ENCODE measurements at places on chromosomes 2 and 18.
A peak's percentile ranks its signal among the peaks of the same experiment; 100 is the strongest.

GRCh38 chr2:229087843-229088516 is 183.1 kb downstream of the PID1 start:
- DNase-seq = no peak

DNA sequence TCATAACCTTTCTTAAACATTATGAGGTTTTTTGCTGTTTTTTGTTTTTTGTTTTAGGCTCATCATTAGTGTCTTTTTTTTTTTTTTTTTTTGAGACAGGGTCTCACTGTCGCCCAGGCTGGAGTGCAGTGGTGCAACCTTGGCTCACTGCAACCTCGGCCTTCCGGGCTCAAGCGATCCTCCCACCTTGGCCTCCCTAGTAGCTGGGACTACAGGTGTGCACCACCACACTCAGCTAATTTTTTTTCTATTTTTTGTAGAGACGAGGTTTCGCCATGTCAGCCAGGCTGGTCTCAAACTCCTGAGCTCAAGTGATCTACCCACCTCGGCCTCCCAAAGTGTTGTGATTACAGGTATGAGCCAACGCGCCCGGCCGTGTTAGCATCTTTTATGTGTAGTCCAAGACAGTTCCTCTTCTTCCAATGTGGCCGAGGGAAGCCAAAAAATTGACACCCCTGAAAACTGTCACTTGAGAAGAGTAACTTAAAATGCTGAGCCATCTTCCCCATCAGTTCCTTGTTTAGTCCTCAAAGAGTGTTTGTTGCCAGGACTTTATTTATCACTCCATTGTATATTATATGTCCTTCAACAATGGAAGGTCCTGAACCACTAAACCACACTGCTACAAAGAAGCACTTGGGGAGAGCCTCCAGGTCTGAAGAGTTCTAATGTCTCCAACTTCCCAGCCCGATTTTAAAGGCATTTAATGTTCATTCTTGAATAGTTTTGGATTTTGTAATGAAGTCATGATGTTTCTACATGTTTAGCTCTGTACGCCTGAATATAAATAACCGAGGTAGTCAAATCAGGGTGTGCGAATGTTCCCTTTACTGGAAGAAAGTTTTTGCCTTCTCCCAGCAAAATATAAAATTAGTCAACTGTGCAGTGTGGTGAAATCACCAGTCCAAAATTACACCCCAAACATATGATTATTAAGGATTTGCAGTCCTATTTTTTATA is 26.4 kb downstream of the ZNF516 start:
- DNase-seq = no peak

DNA sequence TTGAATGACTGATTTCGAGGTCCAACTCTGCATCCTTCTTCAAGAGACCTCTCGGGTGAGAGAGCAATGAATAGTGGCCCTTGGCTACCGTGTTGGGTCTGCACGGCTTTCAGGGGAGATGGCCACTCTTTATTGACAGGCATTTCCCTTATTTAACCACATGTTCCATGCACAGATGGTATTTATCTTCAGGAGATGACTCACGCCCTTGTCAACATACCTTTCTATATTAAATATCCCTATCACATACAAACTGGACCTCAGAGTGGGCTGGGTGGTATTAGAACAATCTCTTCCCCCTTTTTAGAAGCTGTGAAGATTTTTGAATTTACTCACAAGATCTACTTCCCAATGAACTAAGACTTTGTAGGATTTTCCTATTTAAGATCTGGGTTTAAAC is 109.6 kb upstream of the CDC42EP3 start:
- no peak for DNase-seq

DNA sequence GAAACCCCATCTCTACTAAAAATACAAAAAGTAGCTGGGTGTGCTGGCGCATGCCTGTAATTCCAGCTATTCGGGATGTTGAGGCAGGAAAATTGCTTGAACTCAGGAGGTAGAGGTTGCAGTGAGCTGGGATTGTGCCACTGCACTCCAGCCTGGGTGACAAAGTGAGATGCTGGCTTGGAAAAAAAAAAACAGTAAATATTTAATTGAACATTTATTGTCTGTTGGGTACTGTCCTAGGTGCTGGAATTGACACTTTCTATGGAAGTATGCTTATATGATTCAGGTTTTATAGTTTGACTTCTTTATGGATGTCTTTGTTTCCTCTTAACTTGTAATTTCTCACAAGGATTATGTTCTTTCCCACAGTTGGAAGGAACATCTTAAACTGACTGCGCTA is 633.1 kb upstream of the SETBP1 start:
- DNase-seq = no peak

DNA sequence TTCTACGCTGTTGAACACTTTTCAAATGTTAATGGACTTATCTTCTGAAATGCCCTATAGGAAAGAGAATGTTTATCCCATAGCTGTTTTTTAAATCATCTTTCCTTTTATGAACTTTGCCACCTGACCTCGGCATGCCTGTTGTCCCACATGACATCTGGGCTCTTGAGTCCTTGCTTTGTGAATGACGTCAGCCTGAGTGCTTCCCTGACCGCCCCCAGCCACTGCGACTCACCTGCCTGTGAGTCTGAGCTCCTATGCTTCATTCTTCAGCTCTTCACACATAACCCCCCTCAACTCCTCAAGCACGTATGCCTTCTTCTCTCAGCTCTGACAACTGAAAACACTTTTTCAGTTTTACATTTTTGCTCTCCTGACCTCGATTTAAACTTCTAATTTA is 166.8 kb downstream of the DCDC2C start:
- DNase-seq = no peak

DNA sequence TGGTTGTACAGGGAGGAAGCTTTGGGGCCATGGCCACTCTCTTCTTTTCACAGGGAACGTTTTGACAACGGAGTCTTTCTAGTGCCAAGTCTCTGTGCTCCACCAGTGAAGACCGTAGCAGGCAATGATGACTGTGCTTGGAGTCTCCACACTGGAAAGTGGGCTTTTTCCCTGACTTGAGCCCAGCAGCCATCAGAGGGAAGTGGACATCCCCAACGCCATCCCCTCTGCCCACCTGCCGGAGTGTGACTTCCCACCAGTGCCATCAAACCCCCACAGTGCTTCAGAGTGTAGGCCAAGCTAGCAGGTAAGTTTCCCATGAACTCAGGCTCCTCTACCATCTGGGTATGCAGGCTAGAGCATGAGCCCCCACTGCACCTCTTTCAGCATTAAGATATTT is 78.7 kb downstream of the APOB start:
- no peak for DNase-seq

- no peak for DNase-seq
Observed at GRCh38 chr2:624551-625347, 52.5 kb downstream of the TMEM18 start.

GRCh38 chr18:13259701-13260100 is 41.1 kb downstream of the LDLRAD4 start:
- DNase-seq = no peak

GRCh38 chr2:207352978-207353671 is 176.6 kb upstream of the CREB1 start:
- DNase-seq = no peak

DNA sequence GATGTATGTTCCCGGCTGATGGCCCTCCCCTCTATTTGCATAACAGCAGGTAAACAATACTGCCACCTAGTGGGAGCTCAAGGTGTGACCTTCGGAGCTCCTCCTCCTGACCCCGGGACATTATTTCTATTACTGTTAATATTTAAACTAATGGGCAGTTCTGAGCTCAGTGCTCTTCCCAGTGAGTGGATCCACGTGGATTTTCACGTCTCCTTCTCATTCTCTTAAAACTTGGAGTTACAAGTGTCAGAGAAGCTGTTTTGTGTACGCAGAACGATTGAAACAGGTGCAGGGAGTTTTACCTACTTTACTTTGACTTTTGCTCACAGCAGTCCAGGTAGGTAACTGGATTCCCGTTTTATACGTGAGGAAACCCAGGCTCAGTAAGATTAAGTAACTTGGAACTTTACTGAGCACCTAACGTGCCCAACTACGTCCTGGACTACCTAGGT is 127.3 kb downstream of the PRKCE start:
- DNase-seq = peak; percentile 82

GRCh38 chr2:240990266-240990529 is 8.2 kb upstream of the SNED1 start:
- no peak for DNase-seq

DNA sequence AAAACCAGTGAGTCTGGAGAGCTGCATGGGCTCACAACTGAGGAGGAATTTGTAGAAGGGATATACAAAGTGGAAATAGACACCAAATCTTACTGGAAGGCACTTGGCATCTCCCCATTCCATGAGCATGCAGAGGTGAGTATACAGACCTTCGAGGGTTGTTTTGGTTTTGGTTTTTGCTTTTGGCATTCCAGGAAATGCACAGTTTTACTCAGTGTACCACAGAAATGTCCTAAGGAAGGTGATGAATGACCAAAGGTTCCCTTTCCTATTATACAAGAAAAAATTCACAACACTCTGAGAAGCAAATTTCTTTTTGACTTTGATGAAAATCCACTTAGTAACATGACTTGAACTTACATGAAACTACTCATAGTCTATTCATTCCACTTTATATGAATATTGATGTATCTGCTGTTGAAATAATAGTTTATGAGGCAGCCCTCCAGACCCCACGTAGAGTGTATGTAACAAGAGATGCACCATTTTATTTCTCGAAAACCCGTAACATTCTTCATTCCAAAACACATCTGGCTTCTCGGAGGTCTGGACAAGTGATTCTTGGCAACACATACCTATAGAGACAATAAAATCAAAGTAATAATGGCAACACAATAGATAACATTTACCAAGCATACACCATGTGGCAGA is 3.6 kb downstream of the TTR start:
- DNase-seq = no peak

DNA sequence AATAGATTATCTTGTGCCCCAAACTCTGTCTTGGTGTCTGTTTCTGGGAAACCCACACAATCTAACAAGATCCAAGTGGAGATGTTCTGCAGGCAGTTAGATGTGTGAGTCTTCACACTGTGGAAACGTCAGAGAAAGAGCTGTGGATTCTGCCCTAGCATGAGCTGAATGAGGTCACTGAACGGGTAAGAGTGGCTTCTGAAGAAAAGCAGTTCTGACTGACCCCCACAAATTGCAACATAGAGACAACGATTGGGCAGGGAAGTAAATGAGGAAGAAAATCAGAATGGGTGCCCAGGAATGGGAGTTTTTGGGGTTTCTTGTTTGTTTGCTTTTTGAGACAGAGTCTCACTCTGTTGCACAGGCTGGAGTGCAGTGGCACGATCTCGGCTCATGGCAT is 12.9 kb upstream of the RPL37A start:
- no peak for DNase-seq

DNA sequence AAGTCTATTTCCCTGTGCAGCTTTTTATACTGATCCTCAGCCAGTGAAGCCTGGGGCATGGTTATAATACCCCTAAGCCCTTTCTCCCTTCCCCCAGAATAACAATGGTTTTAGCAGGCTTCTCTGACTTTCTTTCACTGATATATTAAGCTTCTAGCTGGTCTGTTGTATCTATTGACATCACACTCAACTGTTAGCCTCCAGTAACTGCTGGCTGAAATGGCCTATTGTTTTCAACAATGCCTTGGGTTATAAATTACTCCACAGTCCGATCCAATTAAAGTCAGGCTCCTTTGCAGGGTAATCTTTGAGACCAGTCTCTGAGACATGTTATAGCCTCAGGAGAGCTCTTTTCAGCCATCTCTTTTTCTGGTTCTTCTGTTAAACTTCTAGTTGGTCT is 2.9 kb upstream of the SLC9A4 start:
- no peak for DNase-seq

DNA sequence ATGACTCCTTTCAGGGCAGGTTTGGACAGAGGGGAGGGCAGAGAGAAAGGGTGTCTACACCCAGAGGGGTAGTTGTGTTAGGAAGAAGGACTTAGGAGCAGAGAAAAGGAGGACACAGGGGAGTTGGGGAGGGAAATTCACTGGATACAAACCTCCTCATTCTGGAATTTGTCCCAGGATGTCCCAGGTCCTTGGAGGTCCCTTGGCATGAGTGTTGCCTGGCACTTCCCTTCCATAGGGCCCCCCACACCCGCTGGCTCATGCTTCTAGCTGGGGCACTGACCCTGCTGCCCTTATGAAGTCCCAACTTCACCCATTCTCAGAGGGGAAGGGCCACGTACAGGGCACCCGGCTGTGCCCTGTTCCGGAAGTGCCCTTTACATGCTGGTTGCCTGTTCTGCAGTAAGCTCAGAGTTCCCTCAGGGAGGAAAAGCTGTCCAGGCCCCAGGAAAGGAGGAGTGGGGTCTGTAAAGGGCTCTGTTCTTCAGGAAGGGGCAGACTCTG is 93.6 kb upstream of the SMAD2 start:
- DNase-seq = no peak

DNA sequence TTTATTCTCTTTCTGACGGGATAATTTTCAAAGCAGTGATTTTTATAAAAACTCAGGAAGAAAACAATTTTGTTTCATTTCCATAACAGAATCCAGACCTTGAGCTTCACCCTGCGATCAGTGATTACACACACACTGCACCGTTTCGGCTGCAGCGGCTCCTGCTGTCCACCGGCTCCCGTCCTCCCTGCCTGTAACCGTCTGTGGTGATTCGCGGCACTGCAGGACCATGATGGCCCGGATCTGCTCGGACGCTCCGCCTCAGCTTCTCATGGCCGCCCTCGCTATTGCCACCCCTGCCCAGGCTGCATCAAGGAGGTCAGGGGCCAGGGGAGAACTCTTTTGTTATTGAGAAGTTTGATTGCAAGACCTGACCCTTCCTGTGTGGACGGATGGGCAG is 246.1 kb downstream of the TWIST2 start:
- no peak for DNase-seq

- no peak for DNase-seq
Observed at GRCh38 chr2:161090411-161090810, 69.8 kb upstream of the TANK start.

- DNase-seq = no peak
Observed at GRCh38 chr18:72181241-72181764, 362.8 kb downstream of the CBLN2 start.

DNA sequence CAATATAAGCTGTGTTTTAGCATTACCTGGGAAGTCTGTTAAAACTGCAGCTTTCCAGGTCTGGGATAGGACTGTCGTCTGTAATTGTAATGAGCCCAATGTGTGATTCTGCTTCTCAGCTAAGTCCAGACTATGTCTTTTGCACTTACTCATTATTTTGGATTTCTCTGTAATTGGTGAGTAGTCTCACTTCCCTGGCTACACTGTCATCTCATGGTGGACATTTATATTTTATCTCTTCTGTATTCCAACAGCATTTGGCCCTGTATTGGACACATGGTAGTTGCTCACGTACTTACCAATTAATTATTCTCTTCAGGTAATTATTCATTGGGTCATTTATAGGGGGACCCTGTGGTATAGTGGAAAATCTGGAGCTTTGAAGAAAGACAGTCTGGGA is 28.0 kb downstream of the LHCGR start:
- DNase-seq = no peak

- DNase-seq = no peak
Observed at GRCh38 chr18:23499291-23499781, 4.0 kb upstream of the RMC1 start.

DNA sequence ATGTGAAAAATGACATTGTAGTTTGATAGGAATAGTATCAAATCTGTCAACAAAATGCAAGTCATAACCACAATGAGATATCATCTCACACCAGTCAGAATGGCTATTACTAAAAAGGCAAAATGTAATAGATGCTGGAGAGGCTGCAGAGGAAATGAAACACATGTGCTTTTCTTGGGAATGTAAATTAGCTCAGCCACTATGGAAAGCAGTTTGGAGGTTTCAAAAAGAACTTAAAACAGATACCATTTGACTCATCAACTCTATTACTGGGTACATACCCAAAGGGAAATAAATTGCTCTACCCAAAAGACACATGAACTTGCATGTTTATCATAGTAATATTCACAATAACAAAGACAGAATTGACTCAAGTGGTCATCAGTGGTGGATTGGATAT is 572.6 kb downstream of the TRIB2 start:
- no peak for DNase-seq
